T-helper 2 cell treated with Interferon-gamma antibody and Interleukin-4, amounts not matched to agents 100 ng/mL and 5 ng/mL, for 36 hours (primary cell): ENCODE measurements at places on chromosomes 13 and 19. TPM values are rescaled to one million over a fixed set of nuclear protein-coding genes. Genes with fewer than 3 reads are reported as not detected.

ZNF382 gene
- 10.4 and 13.4 TPM in 2 replicates for total RNA-seq

PLPP2 gene
- 0.05 TPM in 1 of 2 replicates, not detected in the other for total RNA-seq

URAD gene
- not detected in 2 replicates for total RNA-seq

PLVAP gene
- total RNA-seq = not detected in 2 replicates

YJU2 gene
- 24.2 and 27.1 TPM in 2 replicates for total RNA-seq

ZNF414 gene
- 32.7 and 38.4 TPM in 2 replicates for total RNA-seq

ZNF714 gene
- 27.2 and 29.6 TPM in 2 replicates for total RNA-seq

FCER2 gene
- total RNA-seq = 0.25 TPM in 1 of 2 replicates, not detected in the other

METTL21C gene
- not detected in 2 replicates for total RNA-seq

TNNI3 gene
- total RNA-seq = not detected in 2 replicates

MADCAM1 gene
- 0.18 and 0.36 TPM in 2 replicates for total RNA-seq

CCDC70 gene
- not detected in 2 replicates for total RNA-seq

NFIX gene
- 0.91 and 1.3 TPM in 2 replicates for total RNA-seq

NR1H2 gene
- 63.5 and 64.3 TPM in 2 replicates for total RNA-seq

SYNGR4 gene
- total RNA-seq = not detected in 2 replicates

MAST1 gene
- 0.73 and 1.0 TPM in 2 replicates for total RNA-seq

ZNF132 gene
- 4.0 and 4.1 TPM in 2 replicates for total RNA-seq

ALDH16A1 gene
- total RNA-seq = 45.5 and 47.5 TPM in 2 replicates

CGB7 gene
- not detected in 2 replicates for total RNA-seq

KLK15 gene
- not detected in 2 replicates for total RNA-seq

NFILZ gene
- not detected in 2 replicates for total RNA-seq

KLC3 gene
- not detected in 2 replicates for total RNA-seq

PTBP1 gene
- 616 and 655 TPM in 2 replicates for total RNA-seq

SOX1 gene
- not detected in 2 replicates for total RNA-seq

ZNF628 gene
- 6.6 and 10.3 TPM in 2 replicates for total RNA-seq

IGFL3 gene
- total RNA-seq = not detected in 2 replicates

ZNF208 gene
- 0.05 and 0.20 TPM in 2 replicates for total RNA-seq

TBC1D4 gene
- 23.3 and 24.8 TPM in 2 replicates for total RNA-seq

PODNL1 gene
- total RNA-seq = 0.30 TPM in 1 of 2 replicates, not detected in the other

AMH gene
- total RNA-seq = 5.9 and 6.2 TPM in 2 replicates

SPTBN4 gene
- 0.20 and 0.57 TPM in 2 replicates for total RNA-seq

OR1I1 gene
- not detected in 2 replicates for total RNA-seq

CHAMP1 gene
- 38.1 and 38.8 TPM in 2 replicates for total RNA-seq

ZNF285 gene
- total RNA-seq = 0.18 and 0.32 TPM in 2 replicates

PSG1 gene
- total RNA-seq = not detected in 2 replicates
